ENCODE measurements at places on chromosomes 4 and X.

- DNase-seq = no peak
Measured at GRCh38 chr4:178976861-178977260, 1534.6 kb upstream of the AGA start.

GRCh38 chr4:114046331-114046730, 66.9 kb upstream of the ARSJ start:
- DNase-seq = no peak

- DNase-seq = no peak
Measured at GRCh38 chr4:1152290-1152689, 20.1 kb downstream of the SPON2 start.

- DNase-seq = no peak
Measured at GRCh38 chr4:41703785-41704184, 44.7 kb downstream of the PHOX2B start.

GRCh38 chr4:144782345-144782744, 136.4 kb downstream of the HHIP start:
- no peak for DNase-seq

GRCh38 chr4:6423575-6423974, 48.8 kb downstream of the PPP2R2C start:
- DNase-seq = no peak

GRCh38 chrX:15430584-15430983, 46.4 kb upstream of the VEGFD start:
- DNase-seq = no peak
